ENCODE measurements at places on chromosomes 5 and 9.

DNA sequence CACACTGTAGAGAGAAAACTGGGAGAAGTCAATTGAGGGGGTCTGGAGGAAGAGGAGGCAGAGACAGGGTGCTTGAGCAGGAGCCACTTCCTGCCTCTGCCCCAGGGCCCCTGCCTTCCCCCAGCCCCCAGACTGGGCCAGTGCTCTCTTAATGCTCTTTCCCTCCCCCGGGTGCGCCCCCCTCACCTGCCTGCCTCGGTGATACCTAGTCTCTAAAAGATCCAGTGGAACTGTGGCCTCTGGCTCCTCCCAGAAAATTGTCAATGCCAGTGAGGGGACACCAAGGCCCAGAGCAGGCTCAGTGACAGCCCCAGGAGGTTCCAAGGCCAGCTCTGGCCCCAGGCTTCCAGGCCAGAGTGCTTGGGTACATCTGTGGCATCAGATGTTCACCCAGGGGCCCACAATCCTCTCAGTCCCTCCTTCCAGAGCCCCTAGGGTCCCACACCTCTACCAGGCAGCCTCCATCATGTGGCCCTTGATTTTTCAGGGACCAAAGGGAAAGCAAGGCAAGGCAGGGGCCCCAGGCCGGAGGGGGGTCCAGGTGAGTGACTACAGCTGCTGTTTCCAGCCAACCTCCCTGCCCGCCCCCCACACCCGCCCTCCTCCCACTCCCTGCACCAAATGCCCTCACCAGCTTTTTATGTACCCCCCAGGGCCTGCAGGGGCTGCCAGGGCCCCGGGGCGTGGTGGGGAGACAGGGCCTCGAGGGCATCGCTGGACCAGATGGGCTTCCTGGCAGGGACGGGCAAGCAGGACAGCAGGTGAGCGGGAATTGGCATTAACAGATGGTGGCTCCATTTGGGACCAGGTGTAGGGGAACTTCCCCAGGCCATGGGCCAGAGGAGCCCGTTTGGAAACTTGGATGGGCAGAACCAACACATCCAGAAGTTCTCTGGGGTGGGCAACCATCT is 33.1 kb upstream of the ORM1 start:
- no peak for DNase-seq

DNA sequence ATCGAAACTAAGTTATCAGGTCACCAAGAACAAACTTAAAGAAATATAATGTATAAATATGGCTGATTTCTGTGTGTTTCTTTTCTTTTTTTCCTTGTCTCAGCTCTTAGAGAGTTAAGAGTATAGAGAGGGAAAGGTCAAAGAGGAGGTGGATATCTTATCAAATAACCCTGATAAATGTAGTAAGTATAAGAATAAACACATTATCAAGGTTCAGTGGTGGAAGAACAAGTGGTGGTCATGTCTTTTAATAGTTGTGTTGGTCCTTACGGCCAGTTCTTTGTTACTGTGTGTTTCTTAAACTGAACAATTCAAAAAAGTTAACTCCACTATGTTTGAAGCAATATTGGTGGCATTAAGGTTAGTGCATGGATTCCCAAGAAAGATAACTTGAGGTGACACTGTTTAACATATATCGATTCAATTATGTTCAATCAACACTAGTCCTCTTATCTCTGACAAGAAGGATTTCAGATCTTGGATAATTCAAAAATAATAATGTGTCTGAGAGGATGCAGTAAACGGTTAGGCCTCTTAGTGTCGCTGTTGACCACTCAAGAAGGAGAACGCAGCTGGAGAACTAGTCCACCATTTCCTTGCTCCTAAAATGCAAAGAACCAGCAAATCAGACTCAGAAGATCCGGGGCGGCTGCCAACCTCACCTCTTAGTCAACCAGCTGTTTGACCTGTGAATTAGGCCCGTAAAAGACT is at the start of gene PCDHGA3:
TSS of gene PCDHGA3 (plus strand) at position 588 of the 711 bp plus-strand sequence. CDS start 205 bp downstream, outside the sequence.
- no peak for DNase-seq

GRCh38 chr9:113541019-113541900 is 77.7 kb downstream of the RGS3 start:
- DNase-seq, result no peak

GRCh38 chr5:149990518-149991376 is 9.7 kb downstream of the TIGD6 start:
- DNase-seq, result peak; percentile 47

DNA sequence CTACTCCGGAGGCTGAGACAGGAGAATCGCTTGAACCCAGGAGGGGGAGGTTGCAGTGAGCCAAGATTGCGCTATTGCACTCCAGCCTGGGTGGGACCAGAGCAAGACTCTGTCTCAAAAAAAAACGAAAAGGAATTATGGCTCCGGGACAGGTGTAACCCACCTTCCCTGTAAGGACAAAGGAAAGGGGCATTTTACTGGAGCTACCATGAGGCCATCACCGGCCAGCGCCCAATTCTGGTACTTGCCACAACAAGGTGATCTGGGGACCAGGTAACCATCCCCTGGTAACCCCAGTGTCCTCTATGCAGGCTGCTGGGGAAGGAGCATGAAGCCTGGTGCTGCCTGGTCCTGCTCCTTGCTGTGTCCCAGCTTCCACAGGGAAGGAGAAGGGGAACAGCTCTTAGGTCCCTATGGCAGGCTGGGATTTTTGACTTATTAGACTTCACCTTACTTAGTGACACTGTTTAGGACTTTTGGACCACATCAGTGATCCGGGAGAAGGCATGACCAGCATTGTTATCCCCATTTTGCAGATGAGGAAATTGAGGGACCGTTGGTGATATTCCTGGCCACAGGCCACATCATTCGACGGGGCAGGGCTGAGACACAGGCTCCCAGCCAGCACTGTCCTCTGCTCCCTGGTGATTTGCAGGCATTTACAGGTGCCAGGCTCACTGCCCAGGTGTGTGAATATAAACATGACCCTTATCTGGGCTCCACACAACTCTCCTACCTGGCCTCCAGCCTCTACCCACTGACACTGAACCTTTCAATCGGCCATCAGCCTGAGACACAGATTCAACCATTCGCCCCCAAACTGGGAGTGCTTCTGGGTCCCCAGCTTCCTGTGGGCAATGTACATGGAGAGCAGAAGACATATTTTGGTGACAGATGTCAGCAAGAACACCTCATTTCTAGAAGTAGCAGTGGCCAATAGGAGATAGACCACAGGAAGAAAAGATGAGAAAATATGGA is 26.5 kb upstream of the ABO start:
- DNase-seq, result no peak

DNA sequence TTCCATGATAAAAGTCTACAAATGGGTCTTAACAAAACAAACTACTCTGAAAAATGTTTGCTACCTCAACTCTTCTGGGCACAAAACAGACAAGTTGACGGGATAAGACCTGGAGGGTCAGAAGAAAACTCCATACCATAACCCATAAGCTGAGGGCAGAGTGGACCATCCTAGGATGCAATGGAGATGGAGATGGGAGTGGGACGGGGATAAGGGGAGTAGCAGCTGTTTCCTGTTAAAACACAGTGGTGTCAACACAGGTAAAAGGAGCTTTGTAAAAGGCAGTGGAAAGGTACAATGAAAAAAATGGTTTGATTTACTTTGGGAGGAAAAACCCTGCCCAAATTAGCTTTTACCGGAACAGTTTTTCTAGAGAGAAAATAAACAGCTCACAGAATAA is 41.6 kb downstream of the CEMIP2 start:
- DNase-seq, result no peak

- no peak for DNase-seq
Observed at GRCh38 chr5:63686938-63687337, 275.3 kb downstream of the HTR1A start.

DNA sequence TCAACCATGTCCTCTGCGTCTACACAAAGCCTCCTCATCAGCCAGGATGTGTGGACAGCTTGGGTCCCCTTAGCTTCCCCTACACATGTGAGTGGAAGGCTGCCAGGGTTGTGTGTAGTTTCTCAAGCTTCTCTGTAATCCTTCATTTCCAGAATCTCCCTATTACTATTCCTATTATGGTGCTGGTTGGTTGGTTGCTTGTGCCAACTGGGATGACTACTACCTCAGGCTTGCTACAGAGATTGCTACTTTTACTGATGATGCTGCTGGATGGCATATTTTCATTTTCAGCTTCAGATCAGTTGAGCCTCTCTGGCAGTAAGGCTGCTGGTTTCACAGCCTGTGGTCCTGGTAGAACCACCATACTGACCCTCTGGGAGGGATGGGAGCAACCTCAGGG is 39.9 kb downstream of the ATG10 start:
- no peak for DNase-seq

GRCh38 chr5:73564675-73565074 is 764 bp downstream of the ANKRA2 start:
- no peak for DNase-seq

DNA sequence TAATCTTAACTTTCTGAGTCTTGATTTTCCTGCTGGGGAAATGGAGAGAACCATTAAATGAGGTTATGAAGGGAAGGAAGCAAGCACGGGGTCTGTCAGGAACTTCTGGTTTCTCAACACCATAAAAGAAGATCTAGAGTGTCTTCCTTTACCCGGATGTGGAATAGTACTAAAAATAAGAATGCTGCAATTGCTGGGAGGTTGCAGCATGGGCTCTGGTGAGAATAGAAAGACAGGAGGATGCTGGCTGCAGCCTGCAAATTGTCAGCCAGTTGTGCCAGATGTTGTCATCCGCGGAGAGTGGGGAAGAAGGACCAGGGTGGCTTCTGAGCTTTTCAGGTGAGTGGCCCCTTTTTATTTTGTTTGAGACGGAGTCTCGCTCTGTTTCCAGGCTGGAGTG is 69.3 kb upstream of the STC2 start:
- no peak for DNase-seq

- no peak for DNase-seq
Observed at GRCh38 chr9:133074111-133074651, 12.4 kb downstream of the CEL start.

DNA sequence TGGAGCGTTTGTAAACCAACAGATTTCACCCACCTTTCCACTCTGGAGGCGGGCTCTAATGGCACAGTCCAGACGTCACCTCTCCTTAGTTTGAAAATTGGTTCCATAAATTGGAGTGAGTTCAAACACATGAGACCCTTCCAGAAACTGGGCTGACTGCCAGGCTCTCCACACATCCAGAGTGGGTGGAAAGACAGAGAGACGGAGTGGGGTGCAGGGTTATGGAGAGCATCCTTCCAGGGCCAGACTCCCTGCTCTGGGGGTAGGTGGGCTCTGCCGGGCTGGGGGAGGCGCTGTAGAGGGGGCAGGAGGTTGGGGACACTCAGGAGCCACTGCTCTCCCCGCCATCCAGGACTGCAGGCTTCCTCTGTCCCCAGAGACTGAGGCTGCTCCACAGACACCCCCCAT is 104.7 kb upstream of the PHYKPL start:
- no peak for DNase-seq

- DNase-seq, result no peak
Observed at GRCh38 chr9:81244631-81245030, 444.7 kb downstream of the TLE1 start.

- DNase-seq, result no peak
Observed at GRCh38 chr5:157571357-157571827, 4.2 kb downstream of the ADAM19 start.

DNA sequence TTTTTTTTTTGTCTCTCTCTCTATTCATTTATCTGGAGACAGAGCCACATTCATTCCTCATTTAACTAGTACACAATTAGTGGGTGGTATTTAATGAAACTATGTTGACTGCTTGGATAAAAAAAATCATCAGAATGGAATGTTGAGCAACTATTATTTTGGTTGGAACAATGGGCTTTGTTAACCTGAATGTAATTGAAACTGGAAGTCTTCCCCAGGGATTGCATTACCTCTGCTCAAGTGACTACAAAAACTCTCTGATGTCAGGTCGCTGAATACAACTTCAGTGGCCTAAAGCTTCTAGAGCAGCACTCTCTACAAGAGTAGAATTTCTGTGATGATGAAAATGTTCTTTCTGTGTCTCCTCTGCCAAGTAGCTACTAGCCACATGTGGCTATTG is 295.8 kb downstream of the DEPDC1B start:
- DNase-seq, result no peak

DNA sequence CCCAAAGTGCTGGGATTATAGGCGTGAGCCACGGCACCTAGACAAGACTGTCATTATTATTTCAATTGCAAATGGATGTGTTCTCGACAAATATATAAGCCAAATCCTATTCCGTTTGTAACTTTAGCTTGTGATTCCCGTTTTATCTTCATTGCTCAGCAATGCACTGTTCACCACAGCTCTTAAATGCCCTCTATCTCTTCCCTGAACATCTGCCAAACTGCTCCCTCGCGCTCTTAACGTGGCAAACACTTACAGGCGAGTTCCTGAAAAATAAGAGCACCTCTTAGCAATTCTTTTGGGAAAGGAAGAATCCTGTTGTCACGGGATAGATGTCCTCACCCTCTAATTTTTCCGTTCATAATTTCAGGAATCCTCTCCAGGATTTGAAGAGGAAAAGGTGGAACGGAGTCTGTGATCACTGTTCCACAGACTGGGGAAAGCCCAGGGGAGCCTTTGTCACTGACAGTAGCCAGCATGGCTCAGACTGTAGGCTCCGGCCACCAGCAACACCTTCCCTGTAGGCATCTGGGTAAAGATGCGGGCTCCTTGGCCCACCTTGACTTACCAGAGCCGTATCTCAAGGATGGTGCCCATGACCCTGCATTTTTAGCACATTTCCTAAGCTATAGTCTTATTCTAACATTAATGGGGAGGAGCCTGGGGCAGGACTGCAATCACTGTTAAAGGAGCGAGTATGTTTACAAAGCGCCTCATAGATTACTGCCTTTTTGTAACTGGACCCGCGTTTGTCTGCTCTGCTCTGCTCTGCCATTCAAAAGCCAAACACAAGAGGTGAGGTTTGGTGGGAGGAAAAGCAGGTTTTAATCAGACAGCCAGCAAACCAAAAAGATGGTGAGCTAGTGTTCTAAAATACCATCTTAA is 20.2 kb upstream of the GNPDA1 start:
- no peak for DNase-seq

DNA sequence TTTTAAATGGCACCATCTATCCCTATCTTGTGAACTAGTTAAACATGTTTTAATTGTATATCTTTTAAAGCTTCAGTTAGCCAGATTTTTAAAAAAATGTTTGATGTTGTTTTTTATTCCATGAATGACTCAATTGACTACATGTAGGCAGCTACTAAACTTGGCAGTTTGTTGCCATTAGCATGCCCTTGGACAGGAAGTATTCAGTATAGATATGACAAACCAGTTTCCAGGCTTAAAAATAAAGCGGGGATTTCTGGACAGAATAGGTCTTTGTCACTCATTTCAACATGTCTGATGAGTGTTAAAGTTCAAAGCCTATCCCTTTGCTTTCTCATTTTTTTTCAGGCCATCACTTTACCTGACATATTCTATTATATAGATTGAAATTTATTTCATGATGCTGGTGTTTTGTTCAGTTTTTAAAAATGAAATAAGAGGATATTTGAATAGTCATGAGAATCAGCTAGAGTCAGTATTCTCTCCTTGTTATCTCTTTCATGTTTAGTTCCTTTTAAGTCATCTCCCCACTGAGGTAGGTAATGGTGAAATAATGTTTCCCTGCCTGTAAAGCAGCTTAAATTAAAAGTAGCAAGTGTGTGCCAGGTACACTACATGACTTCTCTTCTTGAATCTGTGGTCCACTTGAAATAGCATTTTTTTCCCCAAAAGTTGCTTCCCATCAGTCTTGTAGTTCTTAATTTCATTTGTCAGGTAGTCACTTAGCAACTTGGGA is 11.9 kb downstream of the TNFAIP8 start:
- no peak for DNase-seq

GRCh38 chr5:58786035-58786434 is 203.2 kb downstream of the RAB3C start:
- no peak for DNase-seq

- no peak for DNase-seq
Observed at GRCh38 chr5:150153957-150154617, 1.6 kb downstream of the PDGFRB start.
